ENCODE measurements at places on chromosomes 7 and 10.

DNA sequence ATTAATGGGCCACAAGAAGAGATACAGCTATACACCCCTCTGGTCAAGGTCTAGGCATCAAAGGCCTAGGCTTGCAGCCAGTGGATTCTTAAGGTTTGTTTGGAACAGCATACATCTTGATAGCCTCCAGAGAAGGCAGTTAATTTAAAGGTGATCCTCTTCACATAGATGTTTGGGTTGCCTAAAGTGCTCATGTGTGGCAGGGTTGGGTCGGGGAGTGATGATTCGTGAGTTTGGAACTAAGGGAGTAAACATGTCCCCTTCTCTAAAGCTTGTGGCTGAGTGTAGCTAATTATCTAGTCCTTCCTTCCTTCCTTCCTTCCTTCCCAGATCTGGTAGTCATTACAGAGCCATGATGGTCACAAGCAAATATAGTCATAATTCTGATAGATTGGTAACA, 12.4 kb downstream of the PCLO start:
- no peak for DNase-seq

GRCh38 chr7:28533267-28533666, 120.9 kb downstream of the CREB5 start:
- no peak for DNase-seq

DNA sequence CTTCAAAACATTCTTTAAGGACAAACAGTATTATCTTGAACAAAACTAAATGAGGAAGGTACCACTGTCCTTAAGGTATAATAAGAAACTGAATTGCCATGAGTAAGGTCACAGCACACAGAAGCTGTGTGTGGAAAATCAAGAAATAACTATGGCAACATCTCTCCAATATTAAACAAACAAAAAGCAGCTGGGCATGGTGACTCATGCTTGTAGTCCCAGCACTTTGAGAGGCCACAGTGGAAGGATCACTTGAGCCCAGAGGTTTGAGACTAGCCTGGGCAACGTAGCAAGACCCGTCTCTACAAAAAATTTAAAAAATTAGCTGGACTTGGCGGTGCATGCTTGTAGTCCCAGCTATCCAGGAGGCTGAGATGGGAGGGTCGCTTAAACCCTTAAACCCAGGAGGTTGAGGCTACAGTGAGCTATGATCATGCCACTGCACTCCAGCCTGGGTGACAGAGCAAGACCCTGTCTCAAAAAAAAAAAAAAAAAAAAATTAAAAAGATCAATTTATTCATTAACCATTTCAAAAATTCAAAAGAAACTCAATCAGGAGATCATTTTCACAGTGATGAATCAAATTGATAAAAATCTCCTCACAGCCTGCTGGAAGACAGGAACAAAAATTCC, 195.4 kb downstream of the SKIDA1 start:
- no peak for DNase-seq

DNA sequence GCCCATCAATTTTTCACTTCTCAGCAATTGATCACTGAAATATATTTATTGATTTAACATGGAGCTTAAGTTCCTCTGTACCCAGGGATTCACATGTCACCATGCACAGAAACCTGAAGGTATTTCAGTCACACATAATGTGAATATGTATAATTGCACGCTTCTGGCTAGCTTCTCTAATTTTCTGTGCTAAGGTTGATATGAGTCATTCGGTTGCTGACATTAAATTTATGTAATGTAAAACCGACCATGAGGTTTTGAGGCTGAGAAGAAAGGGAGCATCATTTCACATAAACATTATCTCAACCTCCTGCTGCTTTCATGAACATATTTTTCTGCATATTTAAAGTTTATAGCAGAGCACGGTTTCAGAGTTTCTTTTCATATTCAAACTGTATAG, 381.0 kb upstream of the TPK1 start:
- DNase-seq = no peak

- DNase-seq = no peak
These were observed 192.9 kb downstream of the EVX1 start for GRCh38 chr7:27435461-27435860.

DNA sequence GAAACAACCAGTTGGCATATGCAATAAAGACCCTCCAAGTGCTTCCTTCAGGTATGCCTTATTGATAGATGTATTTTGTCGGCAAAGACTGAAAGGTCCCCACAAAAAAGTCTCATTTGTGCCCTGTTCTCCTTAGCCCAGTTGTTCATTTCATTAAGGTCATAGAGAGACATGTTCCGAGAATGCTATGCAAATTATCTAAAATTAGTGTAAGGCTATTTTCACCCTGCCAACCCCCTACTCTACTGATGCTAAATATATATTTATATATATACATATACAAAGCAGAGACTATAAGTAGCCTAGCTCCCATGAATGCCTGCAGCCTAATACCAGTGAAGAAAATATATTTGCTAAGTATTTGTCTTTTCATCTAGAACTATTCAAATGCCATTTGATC, 96.7 kb upstream of the ADO start:
- no peak for DNase-seq

GRCh38 chr7:47355684-47356083, 226.2 kb downstream of the TNS3 start:
- no peak for DNase-seq

DNA sequence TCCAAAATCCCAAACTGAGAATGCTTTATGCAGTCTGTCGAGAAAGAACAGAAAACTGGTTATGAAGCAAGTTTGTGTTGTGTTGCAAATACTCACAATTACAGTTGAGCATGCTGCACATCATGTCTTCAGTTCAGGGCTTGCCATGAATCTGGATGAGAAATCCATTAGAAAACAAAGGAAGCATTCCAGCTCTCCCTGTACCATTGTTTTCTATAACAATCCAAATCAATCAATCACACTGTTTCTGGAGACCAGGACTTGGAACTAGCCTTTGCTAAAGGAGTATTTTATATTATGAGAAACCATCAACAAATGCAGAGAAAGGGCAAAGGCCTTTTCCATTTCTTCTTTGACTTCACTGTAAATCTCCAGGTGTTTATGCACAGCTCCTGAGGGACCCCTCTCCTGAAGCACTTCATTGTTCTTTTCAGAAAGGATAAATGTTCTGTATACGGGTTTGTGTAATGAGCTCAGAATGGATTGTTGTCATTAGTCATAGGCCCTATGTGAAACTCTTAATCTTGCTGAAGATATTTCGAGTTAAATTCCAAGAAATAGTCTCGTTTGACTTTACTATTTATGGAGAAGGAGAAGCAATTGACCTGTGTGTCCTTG, 364.7 kb upstream of the POM121L12 start:
- no peak for DNase-seq

DNA sequence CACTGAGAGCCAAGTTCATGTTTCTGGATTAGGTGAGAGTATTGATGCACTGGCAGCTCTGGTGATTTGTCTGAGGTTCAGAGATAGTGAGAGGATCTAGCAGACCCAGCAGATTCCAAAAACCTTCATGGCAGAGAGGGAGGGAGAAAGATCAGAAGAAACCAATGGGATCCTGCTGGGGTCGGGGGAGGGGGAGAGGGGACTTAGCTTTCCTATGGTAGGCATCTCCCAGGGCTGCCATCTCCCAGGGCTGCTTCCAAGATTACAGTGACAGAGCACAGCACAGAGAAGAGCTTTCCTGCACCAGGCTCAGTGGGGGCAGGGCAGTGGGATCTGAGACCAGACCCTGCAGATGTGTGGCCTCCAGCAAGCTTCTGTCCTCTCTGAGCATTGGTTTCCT, 76.8 kb upstream of the GDF10 start:
- no peak for DNase-seq

- no peak for DNase-seq
These were observed 79.3 kb upstream of the MDFIC start for GRCh38 chr7:114842551-114843065.

DNA sequence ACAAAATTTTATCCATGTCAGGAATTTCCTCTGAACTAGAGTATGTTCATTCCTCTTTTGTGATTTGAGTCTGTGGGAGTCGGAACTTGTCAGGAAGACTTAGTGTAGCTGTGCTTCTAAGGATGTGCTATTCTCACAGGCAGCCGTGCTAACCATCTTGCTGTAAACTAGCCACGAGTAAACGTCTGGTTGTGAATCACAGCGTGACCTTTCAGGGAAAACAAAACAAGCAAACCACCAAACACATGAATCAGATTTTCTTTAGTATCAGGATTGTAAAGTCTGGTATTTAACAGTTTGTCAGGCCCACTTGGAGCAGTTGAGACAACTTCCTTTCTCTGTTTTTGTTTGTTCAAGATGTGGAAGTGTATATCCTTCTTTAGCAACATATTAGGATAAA, 32.0 kb downstream of the AUTS2 start:
- DNase-seq = no peak

GRCh38 chr7:27152816-27153442, 546 bp upstream of the HOXA3 start:
- DNase-seq = no peak

GRCh38 chr7:55065079-55065478, 46.3 kb downstream of the EGFR start:
- DNase-seq = no peak

DNA sequence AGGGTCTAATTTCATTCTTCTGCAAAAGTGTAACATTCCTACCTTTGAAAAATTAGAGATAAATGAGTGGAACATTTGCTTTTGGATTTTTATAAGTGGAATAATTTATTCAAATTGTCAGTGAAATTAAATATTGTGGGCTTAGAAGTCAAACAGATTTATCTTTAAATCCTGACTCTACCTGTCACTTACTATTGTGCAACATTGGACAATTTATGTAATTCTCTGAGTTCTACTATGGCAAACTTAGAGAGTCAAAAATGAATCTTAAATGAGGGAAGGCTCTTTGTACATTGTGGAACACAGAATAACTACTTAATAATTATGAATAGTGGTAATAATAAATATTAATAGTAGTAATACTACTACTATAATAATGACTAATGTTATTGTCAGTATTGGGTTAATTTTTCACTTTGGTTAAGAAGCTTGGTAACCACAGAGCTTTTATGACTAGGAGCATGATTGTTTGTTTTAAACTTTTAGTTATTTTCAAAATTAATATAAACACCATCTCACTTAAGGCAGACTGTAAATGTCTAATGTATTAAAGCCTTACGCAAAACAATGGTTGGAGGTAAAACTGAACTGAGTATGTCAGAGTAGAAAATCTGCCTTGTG, 70.0 kb downstream of the PRKG1 start:
- DNase-seq = no peak

DNA sequence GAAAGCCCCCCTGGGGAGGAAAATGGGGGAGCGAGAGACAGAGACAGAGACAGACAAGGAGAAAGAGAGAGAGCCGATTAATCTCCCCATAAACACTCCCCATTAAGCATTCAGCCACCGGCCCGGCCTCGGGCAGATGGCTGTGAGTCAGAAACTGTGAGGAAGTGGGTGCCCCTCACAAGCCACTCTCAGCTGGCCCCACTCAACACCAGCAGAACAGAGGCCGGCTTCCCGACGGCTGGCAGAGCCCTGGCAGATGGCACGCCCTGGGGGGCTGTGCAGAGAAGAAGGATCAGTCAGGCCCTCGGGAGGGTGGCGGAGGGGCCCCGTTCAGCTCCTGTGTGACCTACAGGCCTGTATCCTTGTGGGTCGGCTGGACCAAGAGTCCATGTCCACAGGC, 41.2 kb downstream of the CAMK2B start:
- no peak for DNase-seq

DNA sequence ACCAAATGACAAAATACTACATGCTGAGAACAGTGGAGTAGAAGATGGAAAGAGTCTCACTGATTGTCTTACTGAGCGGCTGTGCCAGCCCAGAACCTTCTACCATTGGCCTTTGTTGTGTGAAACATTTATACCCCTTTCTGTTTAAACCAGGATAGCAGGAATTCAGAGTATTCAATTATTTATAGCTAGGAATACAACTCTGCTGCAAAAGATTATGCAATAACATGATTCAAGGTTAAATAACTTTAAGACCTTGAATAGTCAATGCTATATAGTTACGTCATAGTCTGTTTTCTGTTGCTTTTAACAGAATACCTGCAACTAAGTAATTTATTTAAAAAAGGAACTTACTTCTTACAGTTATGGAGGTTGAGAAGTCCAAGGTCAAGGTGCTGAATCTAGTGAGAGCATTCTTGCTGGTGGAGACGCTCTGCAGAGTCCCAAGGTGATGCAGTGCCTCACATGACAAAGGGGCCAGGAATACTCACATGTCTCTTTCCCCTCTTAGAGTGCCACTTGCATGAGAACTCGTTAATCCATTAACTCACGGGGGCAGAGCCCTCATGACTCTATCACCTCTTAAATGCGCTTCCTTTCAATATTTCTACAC, 371.8 kb downstream of the MDFIC start:
- DNase-seq = no peak

DNA sequence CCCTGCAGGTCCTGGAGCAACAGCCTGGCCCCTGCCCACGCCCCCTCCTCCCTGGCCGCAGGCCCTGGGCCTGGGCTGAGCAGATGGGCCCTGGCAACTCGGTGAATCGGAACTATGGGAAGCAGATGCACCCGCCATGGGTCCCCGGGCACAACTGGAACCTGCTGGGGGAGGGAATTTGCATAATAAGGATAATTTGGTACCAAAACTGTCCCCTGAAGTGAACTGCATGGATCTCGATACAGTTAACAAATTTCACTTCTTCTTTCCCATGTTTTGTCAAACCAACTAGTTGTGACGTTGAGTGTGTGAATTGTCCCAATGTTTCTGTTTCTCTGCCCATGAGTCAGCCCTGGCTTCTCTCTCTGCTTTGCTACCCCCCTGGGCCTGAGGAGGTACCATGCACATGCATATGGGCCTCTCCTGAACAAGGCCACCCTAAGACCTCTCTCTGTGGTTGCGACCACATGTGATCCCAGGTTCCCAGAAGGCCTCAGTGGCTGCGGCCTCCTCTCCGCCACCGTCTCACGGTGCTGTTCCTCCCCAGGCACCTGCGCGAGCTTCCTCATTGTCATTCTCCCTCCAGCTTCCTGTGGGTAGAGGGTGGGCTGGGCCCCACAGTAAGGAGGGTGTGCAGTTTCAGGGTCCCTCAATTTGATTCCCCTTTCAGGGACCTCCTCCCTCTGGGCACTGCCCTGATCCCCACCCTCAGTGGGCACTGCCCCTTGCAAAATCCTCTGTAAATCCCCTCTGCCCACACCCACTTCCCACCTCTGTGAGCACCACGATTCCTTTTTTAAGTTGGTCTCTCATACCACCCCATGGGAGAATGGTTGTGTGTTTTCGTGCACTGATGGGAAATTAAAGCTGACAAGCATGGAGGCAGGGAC, 40.0 kb downstream of the FIGNL1 start:
- peak; percentile 21 for DNase-seq

GRCh38 chr10:51800121-51800520, 100.7 kb upstream of the CSTF2T start:
- DNase-seq = no peak

Measured in hematopoietic multipotent progenitor cell treated with erythropoietin and hydrocortisone succinate and interleukin-3 and kit ligand, for 6 days (in vitro differentiated cells).